Activated CD4-positive, CD25-positive, alpha-beta regulatory T cell treated with anti-CD3 and anti-CD28 coated beads, Interleukin-2, amount 50 U/mL, for 72 hours (primary cell): ENCODE measurements at places on chromosomes 2 and 18.
A peak's percentile ranks its signal among the peaks of the same experiment; 100 is the strongest.

- no peak for DNase-seq
These were observed 34.5 kb downstream of the KCNIP3 start for GRCh38 chr2:95331606-95332005.

DNA sequence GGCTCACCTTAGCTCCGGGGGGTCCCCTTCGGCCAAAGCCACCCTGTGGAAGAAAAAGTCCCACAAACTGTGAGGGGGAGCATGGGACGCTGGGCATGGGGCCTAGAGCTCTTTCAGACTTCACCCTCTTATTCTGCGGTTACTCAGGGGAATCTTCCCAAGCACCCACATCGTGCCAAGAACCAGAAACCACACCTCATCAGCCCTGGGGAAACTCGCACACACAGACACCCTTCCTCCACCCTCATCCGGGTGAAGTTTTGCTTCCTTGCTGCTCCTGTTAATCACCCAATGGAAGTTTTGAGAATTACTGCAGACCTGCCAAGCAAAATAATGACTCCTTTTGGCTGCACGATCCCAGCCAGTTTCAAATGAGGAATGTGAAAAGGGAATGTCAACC lies 59.1 kb downstream of the COL6A3 start:
- no peak for DNase-seq

GRCh38 chr18:37578886-37579513 lies 13.4 kb upstream of the CELF4 start:
- no peak for DNase-seq

GRCh38 chr18:48623468-48624235 lies 84.8 kb downstream of the CTIF start:
- no peak for DNase-seq

GRCh38 chr2:65344689-65345088 lies 87.7 kb downstream of the SPRED2 start:
- no peak for DNase-seq

GRCh38 chr2:45626387-45627221 lies 15.5 kb upstream of the SRBD1 start:
- no peak for DNase-seq

- DNase-seq: no peak
These were observed 10.4 kb upstream of the KCNE4 start for GRCh38 chr2:223041527-223042109.

DNA sequence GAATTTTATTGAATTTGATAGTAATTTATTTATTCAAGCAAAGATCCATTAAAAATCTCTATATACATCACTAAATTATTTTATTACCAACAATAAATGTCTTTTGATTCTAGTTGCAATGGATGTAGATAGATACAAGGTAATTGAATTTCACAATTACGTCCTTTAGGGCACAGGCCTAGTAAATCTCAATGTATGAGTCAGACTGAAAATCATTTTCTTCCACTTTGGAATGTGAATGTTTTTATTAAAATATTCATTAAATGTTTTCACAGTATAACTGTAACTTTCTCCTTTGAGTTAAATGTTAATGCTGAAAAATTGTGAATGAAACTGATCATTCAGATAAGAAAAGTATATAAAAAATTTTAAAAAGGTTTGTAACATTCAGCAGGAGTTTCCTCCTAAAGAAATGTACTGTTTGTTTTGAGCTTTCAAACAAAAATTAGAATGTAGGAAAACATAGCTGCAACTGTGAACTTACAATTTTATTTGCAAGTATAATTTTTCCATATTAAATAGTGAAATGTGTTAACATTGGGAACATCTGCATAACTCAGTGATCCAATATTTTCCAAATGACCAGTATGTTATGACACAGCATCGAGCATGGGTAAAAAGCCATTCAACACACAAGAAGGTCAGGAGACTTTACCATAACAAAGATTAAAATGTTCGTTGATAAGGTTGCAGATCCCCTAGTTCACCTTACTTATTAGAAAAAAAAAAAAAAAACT lies 663.7 kb downstream of the METTL4 start:
- no peak for DNase-seq

- no peak for DNase-seq
These were observed 211.0 kb upstream of the ZC3H15 start for GRCh38 chr2:186274936-186275575.

GRCh38 chr18:46416706-46417638 lies 240.0 kb downstream of the LOXHD1 start:
- DNase-seq: no peak

DNA sequence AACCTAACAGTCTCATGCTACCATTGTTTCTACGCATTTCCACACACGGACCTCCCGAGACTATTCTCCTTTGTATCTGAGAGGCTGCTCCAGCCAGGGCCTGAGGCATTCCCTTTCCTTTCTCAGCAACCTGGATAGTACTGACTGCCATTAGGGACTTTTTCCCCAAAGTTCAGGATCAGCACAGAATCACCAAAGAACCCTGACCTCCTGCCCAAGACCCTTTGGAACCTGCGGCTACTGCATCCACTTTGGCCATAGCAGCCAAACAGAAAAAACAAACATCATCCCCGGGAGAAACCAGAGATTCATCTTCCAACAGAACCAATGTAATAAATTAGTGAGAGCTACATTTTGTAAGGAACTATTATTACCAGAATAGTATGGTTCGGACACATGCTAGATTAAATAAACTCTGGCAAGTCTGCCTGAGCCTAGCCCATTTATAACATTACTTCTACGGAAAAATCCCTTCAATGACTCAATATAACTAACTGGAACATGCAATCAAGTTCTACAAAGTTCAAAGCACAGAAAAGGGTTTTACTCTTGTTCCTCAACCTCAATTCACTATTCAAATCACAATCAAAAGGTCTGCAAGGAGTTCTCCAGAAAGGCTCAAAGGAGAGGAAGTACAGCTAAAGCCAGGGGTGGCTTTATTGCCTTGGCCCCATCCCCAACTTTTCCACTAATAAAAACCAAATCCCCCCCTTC lies 51.8 kb downstream of the LPIN2 start:
- DNase-seq: no peak

DNA sequence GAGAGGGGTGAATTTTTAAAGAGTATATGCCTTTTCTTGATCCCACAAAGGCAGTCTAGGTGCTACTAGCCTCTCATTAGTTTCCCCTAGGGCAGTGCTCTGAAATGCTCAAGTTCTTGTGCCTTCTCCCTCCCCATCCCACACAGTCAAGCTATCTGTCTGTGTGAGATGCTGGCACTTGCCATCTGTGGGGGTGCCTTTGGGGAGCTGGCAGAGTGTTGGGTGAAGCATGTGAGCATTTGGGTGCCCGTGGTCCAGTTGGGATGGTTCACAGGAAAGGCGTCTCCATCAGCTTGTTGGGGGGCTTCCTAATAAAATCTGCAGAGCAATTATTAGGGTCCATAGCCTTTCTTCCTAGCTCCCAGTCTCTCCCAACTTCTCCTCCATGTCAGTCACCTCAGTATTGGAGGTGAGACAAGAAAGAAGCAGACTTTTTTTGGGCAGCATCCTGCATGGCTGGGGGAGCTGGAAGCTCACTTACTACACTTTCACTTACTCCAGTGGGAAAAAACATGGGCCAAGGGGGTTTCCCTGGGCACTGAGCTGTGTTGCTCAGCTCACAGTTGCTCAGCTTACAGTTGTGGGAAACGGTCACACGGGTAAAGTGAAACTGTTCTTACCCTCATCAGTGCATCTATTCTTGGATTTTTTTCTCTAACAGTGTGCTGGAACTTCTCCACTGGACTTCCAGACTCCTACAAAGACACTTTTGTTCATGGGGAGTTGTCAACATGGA lies 29.3 kb downstream of the COLEC11 start:
- DNase-seq: peak; percentile 20

GRCh38 chr2:216888887-216889622 lies 29.2 kb upstream of the TNP1 start:
- no peak for DNase-seq

DNA sequence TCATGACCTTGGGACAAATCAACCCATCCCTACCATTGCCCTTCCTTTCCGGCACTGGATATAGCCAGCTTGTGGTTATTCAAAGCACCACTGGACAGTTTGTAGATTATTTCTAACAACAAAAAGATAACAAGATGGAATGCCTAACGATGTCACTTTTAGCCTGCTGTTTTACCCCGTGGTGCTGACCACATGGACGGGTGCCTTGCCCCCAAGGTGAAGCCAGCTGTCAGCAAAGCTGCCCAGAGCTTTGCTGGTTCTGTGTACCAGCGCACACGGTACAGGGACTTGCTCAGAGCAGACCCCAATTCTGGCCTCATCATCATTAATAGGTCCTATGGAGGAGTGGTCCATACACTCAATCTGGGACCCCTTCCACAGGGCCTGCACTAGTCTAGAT lies 118.2 kb downstream of the MTCL1 start:
- no peak for DNase-seq

DNA sequence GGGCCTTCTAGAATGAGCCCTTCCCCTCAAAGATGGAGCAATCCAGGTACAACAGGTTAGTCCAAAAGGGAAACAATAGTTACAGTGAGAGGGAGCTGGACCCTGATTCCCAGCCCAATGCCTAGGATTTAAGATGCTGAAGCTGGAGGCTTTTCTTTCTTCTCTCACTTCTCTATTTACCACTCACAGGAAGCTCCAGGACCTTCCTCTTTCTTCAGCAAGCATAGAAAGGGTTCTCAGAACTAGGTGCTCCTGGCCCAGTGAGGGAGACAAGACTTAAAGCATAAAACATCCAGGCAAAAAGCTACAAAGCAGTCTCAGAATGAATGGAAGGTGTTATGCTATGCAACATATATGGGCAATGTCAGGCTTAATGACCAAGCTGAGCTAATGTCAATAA lies 279.0 kb downstream of the SRBD1 start:
- DNase-seq: no peak

DNA sequence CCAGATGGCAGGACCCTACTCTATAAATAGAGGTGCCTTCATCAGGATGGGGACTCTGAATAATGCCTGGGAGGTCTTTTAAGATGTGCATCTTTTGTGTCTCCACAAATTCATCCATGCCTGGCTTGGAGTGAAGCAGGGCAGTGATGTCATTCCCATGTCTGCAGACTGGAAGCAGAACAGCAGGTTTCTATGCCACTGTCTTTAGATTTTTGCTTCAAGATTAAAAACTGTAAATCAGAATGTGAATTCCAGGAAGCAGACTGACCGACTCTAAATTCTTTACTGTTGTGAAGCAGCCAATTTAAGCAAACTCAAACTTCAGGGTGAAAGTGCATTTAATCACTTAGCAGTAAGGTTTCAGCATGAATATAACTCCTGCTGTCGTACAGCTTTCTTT lies 159.3 kb downstream of the SCG2 start:
- no peak for DNase-seq

GRCh38 chr18:12455496-12455895 lies 47.8 kb downstream of the PRELID3A start:
- DNase-seq: no peak

- no peak for DNase-seq
These were observed 1764.1 kb upstream of the CELF4 start for GRCh38 chr18:39329496-39330275.

GRCh38 chr18:3062798-3063680 lies 50.1 kb upstream of the LPIN2 start:
- DNase-seq: peak; percentile 58

DNA sequence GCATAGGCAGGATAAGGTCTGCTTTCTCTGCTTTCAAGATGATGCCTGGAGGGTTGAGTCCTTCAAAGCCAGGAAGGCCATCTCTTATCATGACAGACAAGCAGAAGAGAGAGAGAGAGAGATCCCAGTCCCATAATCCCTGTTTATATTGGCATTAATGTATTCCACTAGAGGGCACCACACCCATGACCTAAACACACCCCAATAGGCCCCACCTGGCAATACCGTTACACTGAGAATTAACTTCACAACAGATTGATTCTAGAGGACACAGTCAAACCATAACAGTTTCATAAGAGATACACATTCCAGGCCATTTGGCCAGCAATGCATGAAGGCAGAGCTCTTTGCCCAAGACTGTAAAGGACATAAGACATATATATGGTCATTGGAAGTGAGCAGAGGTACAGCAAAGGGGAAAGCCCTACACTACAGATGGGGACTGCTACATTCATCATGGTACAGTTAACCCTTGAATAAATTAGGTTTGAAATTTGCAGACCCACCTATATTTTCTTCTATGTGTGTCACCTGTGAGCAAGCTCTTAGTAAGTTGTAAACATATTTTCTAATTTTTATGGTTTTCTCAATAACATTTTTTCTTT lies 1516.1 kb downstream of the RPIA start:
- DNase-seq: no peak

- DNase-seq: no peak
These were observed 108.5 kb downstream of the CDCA7 start for GRCh38 chr2:173462892-173463840.

GRCh38 chr2:216659276-216659675 lies 26.1 kb downstream of the IGFBP2 start:
- DNase-seq: no peak

DNA sequence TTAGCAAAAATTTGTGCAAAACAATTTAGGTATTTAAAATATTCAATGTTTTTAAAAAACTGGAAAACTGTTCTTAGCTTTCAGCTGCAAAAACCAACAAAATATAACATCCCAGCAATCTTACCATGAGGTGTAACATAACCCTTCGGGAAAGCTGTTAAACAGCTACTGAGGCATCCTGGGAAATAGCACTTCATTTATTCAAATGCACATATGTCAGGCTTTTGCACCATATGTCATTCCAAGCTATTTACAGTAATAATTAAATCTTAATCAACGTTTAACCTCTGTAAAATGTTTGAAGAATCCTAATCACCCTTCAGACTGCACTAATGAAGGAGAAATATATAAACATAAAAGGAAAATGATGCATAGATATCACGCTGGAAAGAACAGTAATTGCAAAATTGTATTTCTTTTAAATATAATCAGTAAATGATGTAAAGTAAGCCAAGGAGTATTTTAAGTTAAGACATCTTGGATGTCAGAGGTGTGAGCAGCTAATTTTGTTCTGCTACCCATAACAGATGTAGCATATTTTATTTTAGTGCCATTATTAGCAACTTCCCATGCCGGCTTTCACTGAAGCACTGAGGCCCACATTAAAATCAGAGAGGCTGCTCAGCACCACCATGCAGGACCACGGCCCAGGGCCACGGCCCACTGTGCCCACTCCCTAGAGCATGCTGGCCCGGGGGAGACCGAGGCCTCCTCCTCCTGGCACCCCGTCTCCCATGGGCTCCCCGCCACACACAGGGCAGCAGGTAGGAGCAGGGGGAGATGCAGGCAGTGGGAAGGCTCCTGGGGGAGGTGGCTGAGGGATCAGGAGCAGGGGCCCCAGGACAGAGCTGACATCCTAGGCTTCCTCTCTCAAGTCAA lies 30.9 kb downstream of the EMX1 start:
- DNase-seq: no peak

GRCh38 chr2:197514754-197515153 lies 1.1 kb upstream of the MOB4 start:
- no peak for DNase-seq

GRCh38 chr2:160970052-160970965 lies 189.9 kb upstream of the TANK start:
- DNase-seq: no peak

- DNase-seq: no peak
These were observed 554.8 kb downstream of the PIK3C3 start for GRCh38 chr18:42509750-42510415.
